NCI-H69 (cell line): ENCODE measurements at places on chromosomes 3 and 15.

DNA sequence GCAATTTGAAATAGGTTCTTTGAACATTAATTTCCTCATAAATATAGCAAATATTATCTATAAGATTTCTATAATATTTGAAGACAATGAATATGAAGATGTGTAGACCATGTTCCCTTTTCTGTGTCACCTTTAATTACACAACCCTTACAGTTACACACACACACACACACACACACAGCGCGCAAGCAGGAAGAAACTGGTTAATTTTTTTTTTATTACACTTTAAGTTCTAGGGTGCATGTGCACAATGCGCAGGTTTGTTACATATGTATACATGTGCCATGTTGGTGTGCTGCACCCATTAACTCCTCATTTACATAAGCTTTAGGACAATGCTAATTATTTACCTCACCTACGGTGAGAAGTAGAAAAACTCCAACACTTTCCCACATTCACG, 122.9 kb downstream of the TPRG1 start:
- no peak for DNase-seq

- DNase-seq: no peak
Measured at GRCh38 chr15:91039996-91040395, 17.6 kb upstream of the VPS33B start.

DNA sequence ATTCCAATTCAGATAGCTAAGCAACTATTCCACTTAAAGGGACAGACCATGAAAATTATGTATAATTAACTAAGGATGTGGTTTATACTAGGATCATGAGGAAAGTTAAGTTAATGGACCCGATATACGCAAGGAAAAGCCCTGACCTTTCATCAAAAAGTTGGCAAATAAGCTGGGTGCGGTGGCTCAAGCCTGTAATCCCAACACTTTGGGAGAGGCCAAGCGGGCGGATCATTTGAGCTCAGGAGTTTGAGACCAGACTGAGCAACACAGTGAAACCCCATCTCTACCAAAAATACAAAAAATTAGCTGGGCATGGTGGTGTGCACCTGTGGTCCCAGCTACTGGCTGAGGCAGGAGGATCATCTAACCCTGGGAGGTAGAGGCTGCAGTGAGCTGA, 39.6 kb downstream of the SCAP start:
- DNase-seq: no peak

GRCh38 chr3:197337656-197338055, 39.2 kb upstream of the DLG1 start:
- DNase-seq: no peak

DNA sequence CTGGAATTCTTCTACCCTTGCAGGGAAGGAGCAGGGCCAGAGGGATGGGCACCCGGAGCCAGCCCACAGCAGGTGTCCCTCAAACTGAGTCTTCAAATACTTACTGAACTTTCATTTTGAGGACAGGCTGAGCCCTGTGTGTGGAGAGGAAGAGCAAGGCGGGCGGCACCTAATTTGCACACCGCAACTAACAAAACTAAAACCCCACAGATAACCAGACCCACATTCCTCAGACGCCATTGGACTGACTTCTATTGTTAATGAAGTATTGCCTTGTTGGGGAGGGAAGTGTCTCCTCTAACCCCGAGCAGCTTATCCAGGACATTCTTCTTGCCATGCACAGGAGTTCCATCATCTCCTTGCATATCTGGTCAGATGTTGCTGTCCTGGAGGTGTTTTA, 105.2 kb upstream of the NR2E3 start:
- no peak for DNase-seq

GRCh38 chr3:42499478-42499871, 3.0 kb upstream of the VIPR1 start:
- DNase-seq: no peak

GRCh38 chr3:139118835-139119234, 74.1 kb upstream of the PRR23C start:
- no peak for DNase-seq

GRCh38 chr3:58520403-58521335, 16.3 kb downstream of the ACOX2 start:
- DNase-seq: peak; percentile 93

GRCh38 chr3:170274641-170275040, 52.4 kb downstream of the PRKCI start:
- no peak for DNase-seq

DNA sequence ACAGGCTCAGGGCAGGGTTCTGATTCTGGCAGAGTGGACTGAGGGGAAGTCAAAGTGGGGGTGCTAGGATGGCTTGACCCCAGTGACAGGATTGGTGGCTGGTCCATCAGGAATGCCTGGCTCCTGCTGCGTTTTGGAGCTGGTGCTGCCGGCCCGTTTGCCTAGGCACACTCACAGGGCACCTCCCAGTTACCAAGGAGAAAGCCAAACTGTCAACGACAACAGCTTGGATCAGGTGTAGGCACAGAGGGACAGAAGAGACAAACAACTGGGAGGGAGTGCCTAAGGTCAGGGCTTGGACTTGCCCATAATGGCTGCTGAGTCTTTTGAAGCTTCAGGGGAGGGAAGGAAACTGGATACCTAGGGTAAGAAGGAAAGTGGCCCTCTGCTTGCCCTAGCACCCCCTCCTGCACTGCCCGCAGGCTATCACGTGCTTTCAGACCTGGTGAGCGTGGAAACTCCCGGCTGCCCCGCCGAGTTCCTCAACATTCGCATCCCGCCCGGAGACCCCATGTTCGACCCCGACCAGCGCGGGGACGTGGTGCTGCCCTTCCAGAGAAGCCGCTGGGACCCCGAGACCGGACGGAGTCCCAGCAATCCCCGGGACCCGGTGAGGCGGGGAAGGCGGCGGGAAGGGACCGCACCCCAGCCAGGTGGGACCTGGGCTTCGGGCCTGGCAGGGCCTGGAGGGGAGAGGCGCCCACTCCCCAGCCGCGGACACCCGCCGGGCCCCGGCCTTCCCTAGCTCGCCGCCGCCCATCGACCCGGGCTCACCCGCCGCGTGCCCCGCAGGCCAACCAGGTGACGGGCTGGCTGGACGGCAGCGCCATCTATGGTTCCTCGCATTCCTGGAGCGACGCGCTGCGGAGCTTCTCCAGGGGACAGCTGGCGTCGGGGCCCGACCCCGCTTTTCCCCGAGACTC, 5.1 kb downstream of the DUOX1 start:
- DNase-seq: peak; percentile 57

DNA sequence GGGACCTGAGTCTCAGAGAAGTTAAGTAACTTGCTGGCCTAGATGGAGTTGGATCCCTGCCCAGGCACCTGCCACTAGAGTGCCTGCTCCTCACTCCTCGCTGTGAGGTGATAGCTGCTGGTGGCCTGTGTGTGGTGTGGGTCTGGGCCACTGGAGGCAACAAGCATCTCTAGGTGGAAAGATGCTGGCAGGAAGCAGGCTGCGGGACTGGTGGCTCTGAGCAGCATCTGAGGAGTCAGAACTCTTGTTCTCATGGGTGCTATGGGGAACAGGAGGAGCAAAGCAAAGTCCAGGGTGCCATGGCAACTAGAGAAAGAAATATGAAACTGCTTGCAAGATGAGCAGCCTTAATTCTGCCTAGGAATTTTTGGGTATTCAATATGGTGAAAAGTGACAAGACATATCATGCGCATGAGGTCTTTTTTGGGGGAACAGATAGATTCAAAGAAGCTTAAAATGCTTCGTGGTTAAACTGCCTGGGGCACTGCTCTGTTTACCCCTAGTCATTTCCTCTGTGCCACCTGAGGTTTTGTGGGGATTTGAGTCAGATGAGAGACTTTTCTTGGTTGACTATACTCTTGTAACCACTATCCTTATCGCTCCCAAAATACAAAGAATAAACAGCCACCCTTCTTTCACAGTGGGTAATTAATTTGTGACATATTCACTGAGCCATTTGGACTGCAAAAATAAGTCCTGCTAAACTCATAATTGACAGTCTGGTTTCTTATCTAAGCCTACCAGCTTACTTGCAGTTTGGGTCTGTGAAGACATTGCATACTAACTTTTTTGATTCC, 50.3 kb downstream of the MED12L start:
- peak; percentile 23 for DNase-seq

GRCh38 chr15:70090436-70091296, 7.1 kb downstream of the TLE3 start:
- peak; percentile 56 for DNase-seq

GRCh38 chr15:83113881-83114674, 6.6 kb downstream of the TM6SF1 start:
- DNase-seq: no peak

GRCh38 chr3:51591231-51591630, 52.7 kb downstream of the RAD54L2 start:
- no peak for DNase-seq

- DNase-seq: no peak
Measured at GRCh38 chr3:172702256-172702655, 8.6 kb downstream of the NCEH1 start.

- no peak for DNase-seq
Measured at GRCh38 chr3:191869738-191870415, 408.9 kb downstream of the PYDC2 start.

GRCh38 chr3:187185759-187186158, 11.5 kb upstream of the RTP1 start:
- no peak for DNase-seq

- DNase-seq: no peak
Measured at GRCh38 chr3:143428294-143428693, 308.7 kb downstream of the CHST2 start.

DNA sequence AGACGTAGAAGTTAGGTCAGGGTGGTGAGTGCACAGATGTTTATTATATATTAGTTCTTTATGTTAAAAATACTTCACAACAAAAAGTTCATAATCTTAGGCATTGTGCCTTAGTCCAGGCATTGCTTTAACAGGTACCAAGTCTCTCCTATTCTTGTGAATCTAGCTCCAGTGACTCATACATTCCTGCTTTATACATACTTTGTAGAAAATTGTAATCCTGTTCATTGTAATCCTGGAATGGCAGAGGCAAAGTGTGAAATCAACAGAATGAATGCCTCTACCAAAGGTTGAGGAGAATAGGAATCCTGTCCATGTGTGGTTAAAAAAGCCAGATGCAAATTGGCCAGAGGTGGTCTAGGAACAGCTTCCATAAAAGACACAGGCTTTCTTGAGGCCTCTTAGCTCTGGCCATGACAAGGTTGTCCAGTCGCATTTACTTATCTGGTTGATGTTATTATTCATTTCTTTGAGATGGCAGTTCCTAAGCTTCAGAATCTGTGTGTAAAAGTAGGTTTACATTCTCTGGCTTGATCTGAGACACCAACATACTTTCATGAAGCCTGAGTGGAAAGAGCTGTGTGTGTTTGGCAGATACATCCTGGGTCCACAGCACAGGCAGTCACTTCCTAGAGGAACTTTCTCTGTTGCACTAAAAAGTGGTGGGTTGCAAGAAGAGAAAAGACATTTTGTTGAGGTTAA, 109.0 kb downstream of the CDIN1 start:
- no peak for DNase-seq

DNA sequence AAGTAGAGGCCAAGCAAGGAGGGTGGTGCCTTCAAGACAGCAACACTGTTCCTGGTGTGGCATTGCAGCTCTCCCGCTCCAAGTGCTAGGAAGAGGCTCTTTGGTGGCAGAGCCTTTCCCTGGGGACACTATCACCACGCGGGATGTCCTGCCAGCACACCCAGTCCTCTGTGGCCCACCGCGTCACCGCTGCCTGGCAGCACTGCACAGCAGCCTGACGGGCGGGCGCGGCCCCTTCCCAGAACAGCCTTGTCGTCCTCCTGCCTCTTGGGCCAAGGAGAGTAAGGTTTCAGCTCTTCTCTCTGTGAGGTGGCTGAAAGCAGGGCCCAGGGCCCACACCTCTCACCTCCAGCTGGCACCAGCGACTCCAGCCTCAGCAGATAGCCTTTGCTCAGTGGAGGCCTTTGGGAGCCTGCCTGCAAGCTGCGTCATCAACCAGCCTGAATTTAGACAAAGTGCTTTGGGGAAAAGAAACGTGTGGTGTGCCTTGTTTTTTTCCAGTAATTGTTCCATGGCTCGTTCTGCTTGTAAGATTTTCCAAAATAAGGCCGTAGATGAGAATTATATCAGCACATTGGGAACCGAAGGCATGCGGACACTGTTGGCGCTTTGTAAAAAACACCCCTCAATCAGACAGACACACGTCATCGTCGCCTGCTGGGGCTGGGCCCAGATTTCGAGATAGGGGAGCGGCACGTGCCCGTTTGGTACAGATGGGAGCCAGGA, 65.0 kb downstream of the AAGAB start:
- no peak for DNase-seq

DNA sequence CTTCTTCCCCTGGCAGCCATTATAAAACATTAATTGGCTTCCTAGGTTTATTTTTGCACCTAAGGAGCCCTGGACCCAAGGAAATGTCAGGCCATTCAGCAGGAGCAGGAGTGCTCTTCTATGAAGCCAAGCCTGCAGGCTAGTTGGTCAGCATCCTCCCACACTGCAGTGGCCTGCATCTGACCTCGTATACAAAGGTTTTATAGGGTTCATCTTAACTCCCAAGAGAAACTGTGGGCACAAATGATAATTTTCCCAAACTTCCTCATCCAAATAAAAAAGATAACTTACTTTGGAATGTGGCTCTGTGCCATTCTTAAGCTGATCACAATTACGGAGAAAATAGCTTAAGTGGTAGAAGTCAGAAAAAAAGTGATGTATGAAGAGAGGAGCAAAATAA, 19.4 kb downstream of the PLSCR1 start:
- DNase-seq: no peak

GRCh38 chr15:75089456-75090387, 66.3 kb downstream of the PPCDC start:
- no peak for DNase-seq

- DNase-seq: peak; percentile 92
Measured at GRCh38 chr3:24968036-24968435, 460.0 kb upstream of the RARB start.

DNA sequence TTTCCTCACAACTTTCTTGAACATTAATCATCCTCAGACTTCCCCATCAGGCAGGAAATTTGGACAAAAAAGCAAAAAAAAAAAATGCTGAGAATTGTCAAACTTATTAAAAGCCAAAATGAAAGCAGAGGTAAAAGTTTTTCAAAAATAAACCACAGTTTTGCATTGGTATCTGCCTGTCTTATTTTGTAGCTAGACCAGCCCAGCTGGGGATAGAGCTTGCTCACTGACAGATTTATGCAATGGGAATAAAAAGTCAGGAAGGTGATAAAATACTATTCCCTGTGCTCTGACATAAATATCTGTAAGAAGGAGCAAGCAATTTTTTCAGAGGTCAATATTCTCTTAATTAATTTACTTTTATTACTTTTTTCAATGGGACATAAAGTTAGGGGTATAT, 1006.7 kb upstream of the ALCAM start:
- DNase-seq: no peak

DNA sequence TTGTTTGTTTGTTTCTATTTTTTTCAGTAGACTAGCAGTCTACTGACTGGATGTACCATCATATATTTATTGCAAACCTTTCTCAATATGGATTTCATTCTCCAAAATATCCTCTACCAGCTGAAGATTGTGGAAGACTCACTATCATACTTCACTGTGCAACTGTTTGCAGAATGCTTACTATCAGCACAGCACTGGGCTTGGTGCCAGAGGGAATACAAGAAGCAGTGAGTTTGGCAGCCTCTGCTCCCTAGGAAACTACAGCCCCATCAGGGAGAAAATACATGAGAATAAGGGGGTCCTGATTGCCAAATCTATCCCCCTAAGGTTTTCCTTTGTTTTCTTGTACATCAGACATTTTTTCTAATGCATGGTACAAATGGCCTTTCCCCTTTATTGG, 27.5 kb downstream of the AQP9 start:
- peak; percentile 31 for DNase-seq
